ENCODE measurements at places on chromosomes 7 and 10.
A peak's percentile ranks its signal among the peaks of the same experiment; 100 is the strongest.

GRCh38 chr7:150412518-150413488 lies 33.7 kb downstream of the ZNF775 start:
- no peak for DNase-seq

DNA sequence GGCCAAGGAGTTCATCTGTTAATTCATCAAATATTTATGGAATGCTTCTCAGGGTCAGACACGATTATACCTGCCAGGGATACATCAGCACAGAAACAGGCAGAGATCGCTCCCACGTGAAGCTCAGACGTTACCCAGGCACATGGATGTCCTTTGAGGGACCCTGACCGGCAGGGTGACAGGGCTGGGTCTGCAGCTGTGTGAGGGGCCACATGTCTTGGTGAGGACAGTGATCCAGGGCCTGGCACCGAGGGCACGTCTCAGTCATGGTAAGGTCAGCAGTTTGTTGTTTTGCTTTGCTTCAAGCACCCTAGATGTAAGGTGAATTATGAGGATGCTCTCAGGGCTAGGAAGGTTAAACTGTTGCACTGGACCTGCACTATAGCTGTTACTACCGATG lies 227.9 kb downstream of the WDR37 start:
- no peak for DNase-seq

DNA sequence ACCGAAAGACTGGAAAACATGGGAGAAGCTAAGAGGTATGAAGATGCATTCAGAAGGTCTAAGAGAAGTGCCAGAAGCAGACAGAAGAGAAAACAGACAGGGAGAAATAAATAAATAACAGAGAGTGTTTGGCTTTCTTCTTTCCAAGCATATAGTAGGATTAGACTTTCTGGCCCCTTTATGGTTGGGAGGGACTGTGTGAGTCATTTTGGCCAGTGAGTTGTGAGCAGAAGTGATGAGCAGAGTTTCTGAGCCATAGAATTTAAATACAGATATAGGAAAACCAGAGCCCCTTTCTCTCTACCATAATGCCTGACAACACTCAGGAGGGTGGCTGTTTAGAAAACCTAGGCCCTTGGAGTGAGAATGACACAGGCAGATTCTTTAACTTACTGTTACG lies 171.0 kb downstream of the PPP1R17 start:
- DNase-seq: no peak

DNA sequence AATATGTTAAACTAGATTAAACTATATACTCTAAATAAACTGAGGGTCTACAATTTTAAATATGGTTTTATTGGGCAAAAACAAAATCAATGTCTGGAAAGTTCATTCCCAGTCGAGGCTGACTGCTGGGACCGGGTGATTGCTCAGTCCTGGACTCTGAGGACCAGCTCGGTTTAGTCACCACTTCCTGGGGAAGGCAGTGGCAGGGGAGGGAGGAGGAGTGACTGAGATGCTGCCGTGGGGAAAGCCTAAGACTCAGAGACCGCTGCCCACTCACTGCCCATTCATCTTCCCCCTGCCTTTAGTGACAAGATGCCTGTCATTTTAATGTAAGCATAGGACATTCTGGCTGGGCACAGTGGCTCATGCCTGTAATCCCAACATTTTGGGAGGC lies 29.0 kb downstream of the ATOH7 start:
- DNase-seq: no peak

DNA sequence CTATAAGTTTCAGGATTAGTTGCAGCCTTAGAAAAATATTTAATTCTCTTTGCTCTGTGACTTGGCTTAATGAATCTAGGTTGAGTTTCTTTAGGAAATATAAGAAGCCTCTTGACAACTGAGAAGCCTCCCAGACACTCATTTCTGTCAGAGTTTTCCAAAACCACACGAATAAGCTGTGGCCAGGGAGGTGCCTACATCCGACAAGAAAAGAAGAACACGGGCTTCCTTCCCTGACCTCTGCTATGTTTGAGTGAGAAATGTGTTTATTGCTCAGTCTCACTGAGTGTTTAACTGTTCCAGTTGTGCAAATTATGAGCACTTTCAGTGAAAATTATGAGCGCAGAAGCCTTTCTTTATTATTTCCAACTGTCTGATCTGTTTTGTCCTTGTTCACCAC lies 105.0 kb downstream of the TRIL start:
- DNase-seq: no peak

DNA sequence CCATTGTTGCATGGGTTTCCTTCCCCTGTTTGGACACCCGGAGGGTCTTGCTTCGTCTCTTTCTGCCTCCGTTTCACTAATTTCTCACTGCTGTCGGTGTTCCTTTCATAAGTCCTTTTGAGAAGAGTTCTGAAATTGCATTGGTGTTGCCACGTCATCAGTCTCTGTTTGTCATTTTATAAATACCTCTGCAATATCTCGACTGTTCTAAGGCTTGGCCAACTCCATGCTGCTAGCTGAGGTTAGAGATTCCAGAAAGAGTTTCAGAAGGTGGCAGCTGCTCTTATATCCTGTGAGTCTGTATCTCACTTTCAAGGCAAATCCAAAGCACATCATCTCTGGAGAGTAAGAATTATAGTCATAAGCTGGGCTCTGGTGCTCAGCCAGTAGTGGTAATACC lies 148.0 kb upstream of the INSYN2A start:
- DNase-seq: no peak

DNA sequence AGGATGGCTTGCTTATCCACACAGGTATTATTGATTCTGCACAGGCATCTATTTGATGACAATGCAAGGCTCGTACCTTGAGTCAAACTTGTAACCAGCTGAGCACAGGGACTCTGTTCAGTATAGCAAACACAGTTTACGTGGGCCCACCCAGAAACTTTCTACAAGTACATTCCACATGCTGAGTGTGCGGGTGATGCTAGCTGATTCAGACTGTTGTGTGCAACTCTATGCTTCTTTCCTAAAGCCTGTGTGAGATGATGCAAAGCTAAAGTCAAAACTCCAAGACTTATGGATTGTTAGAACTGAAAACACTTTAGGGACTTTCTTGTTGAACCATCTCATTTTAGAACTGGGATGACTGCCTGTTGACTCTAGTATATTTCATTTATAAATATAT lies 21.5 kb upstream of the CALD1 start:
- DNase-seq: no peak

DNA sequence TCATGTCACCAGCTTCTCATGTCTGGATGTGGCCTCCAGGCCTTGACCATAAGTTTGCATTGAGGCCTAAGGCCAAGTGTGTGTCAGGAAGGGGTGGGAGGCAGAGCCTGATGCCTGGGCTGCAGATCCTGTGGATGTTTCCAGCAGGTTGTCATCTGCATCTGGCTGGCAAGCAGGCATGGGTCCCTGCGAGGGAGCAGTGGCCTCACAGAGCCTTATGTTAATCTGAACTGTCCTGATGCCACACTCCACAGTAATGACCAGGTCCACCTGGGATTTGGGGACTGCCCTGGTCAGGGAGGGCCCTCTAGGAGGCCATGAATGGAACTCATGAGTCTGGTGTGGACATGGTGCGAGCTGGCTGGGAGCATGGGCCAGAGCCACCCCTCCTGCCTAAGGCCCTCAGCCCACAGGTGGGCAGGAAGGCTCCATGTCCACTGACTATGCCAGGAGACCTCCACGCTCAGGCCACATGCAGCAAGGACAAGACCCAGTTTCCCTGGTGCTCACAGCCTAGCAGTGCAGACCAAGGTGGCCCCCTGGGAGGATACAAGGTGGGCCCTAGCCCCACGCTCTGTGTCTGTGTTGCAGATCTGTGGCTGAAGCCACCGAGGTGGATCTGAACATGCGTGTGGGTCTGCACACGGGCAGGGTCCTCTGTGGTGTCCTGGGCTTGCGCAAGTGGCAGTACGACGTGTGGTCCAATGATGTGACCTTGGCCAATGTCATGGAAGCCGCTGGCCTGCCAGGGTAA lies 83.1 kb downstream of the ADCY1 start:
- no peak for DNase-seq

GRCh38 chr7:100604976-100605911 lies 3.1 kb downstream of the PCOLCE start:
- DNase-seq: no peak

DNA sequence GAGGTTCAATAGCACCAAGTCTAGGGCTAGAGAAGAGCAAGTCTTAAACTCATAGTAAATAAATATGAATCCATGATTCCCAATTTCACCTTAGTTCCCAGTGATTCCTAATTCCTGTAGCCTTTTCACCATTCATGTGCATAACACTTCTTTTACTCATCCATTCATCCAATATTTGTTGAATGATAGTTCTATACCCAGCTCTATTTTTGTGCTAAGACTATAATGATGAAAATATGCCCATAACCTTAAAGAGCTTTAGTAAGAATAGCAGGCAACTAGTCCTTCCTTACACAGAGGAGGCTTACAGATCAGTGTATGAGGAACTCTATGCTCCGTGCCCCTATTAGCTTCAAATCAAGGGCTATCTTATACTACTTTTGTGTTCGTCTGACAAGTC lies 280.2 kb upstream of the CHRM2 start:
- DNase-seq: no peak

- no peak for DNase-seq
Observed at GRCh38 chr7:41420421-41420820, 282.5 kb downstream of the INHBA start.

- DNase-seq: no peak
Observed at GRCh38 chr10:59898125-59898835, 8.1 kb downstream of the CCDC6 start.

- DNase-seq: peak; percentile 48
Observed at GRCh38 chr10:79904671-79905321, 44.1 kb downstream of the SFTPD start.

- DNase-seq: no peak
Observed at GRCh38 chr7:15723841-15724240, 37.4 kb upstream of the MEOX2 start.

- no peak for DNase-seq
Observed at GRCh38 chr7:145860809-145861208, 255.8 kb upstream of the CNTNAP2 start.

- DNase-seq: no peak
Observed at GRCh38 chr7:90187507-90188050, 24.0 kb upstream of the STEAP2 start.

DNA sequence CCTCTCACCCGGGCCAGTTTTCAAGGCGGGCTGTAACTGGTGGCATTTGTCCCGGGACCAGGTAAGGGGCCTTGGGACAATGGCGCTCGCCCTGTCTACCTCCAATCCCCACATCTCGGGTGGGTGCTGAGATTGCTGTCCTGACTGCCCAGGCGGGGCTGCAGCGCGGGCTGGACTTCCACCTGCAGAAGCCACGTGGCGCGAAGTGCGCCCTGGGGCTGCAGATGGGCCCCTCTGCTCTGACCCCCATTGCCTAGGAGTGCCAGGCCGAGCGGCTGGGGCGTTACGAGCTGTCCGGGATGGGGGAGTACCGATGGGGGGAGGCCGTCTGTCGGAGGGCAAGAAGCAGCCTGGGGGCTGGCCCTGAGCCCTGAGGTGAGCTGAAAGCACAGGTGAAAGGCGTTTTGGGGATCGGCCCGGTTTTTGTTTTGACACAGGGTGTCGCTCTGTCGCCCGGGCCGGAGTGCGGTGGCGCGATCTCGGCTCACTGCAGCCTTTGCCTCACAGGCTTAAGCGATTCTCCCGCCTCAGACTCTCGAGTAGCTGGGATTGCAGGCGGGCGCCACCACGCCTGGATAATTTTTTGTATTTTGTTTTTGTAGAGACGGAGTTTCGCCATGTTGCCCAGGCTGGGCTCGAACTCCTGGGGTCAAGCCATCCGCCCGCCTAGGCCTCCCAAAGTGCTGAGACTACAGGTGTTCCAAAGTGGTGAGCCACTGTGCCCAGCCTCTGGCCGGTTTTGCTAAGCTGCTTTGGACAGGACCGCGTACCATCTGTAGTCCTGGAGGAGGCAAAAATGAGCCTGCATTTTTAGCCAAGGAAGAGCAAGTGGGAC lies at the start of gene SFXN2:
SFXN2 (plus strand) TSS at position 16 of the 835 bp plus-strand sequence. CDS start 12,001 bp downstream, outside the sequence.
- peak; percentile 42 for DNase-seq

- no peak for DNase-seq
Observed at GRCh38 chr7:70937424-70937823, 194.5 kb upstream of the GALNT17 start.

GRCh38 chr10:127934383-127934782 lies 27.5 kb downstream of the PTPRE start:
- DNase-seq: no peak

DNA sequence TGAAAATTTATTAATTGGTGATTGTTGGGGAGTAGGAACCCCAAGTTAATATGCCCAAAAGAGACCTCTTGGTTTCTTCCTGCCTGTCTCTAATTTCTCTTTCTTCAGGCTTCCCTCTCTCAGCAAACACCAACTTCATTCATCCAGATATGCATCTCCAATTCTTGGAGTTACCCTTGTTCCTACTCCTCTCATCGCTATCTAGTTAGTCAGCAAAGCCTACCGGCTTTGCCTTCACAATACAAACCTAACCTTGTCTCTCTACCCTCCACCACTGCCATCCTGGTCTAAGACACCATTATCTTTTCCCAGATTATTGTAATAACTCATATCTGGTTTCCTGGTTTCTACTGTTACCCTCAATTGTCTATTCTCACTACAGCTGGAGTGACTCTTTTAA lies 47.9 kb downstream of the MRPL32 start:
- no peak for DNase-seq
